NCI-H187 treated with DMSO at 0.1 percent for 48 hours (cell line): ENCODE measurements at places on chromosomes 16 and 17.

GRCh38 chr16:1565083-1565805 is 31.8 kb downstream of the TMEM204 start:
- no peak for DNase-seq

- no peak for DNase-seq
Measured at GRCh38 chr17:19372866-19373504, 5.3 kb upstream of the MAPK7 start.

DNA sequence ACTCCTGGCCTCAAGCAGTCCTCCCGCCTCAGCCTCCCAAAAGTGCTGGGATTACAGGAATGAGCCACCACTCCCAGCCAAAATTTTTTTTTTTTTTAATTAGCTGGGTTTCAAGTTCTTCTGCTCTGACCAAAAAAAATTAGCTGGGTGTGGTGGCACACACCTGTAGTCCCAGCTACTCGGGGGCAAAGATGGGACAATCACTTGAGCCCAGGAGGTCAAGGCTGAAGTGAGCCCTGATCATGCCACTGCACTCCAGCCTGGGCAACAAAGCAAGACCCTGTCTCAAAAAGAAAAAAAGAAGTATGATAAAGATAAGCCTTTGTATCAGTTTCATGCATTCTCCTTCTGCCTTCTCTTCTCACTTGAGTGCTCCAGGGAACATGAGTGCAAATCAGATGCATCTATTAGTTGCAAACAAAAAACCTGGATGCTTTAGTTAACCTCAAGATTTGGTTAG is 1.9 kb downstream of the NQO1 start:
- DNase-seq, result no peak

DNA sequence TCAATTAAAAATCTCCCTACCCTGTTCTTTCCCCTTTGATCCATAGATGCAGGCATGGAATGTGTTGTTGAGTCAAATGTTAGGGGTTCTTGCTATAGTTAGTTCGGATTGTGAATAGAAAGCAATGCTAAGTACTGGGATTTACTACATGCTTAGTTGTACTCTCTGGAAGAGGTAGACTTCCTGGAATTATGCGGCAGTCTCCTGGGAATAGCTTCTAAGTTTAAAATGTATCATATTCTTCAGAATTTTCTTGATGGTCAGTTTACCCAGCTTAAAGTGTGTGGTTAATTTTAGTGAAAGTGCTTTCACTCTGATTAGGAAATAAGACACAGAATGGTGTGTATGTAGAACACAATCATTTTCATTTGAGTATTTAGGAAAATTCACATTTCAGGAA is 3.5 kb downstream of the CLTC start:
- DNase-seq, result no peak
